ENCODE measurements at places on chromosomes 2 and 18.
A peak's percentile ranks its signal among the peaks of the same experiment; 100 is the strongest.

DNA sequence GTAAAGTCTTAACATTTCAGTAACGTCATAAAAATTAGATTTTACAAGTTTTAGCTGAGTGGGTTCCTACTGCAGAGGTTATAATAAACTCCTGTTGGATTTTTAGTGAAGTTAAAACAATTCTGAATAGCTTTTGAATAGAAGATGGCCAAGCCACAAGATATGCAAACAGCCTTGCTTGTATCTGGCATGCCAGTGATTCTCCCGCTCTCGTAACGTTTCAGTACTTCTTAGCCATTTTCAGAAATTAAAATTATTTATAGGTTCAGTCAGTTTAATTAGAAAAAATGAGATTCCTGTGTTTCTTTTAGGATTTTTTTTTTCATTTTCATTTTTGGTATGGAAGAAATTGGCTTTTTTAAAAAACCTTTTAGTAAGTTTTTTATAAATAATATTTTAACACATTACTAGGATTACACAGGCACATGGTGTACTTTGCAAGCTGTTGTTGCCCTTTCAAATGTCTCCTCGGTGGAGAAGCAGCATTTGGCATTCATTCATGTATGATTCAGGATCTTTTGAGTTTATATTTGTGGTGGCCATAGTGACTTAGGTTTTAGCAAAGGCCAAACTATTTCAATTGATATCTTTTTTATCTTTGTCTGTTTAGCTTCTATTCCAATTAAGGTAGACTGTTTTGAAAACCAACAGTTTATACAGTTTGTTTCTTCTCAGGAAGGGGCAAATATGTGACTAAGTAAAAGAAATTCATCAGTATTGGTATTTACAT lies 30.6 kb upstream of the RND3 start:
- DNase-seq: no peak

DNA sequence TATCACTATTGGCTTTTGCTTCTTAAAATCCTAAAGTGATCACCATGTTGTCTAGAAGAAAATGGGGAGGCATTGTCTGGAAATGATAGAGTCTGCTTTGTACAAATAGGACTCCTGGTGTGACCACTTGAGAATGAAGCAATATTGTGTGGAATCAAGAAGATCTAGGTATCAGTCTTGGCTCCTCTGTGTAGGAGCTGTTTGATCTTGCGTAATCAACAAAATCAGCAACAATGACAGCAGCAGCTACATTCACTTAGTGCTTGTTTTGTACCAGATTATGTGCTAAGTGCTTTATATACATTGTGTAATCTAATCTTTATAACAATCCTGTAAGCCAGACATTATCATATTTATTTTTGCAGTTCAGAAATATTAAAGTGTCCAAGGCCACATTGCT lies 17.8 kb downstream of the NCOA1 start:
- no peak for DNase-seq

DNA sequence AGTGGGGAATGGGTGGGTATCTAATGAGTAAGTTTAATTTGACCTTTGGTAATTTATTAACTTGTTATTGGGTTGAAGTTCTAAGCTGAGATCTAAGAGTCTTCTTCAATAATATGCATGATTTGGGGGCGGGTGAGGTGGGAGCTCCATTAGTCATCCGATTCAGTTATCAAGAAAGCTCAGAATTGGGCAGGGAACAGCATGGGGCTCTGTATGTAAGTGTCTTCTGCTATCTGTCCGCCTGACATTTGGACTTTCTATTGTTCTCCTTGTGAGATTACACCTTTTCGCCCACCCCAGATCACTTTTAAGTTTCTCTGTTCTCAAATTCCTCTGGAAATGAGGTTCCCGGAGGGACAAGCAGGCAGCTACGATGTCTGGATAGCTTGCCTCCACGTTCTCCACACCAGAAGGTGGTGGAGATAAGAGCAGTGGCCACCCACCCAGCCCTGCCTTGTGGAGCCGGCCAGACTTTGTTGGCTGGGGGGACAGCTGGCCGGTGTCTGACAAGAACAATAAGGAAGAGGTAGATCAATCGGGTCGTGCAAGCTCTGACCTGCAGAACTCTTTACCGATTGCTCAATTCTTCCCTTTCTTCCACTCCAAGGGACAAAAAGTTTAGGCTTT lies 75.5 kb upstream of the GATA6 start:
- DNase-seq: no peak

GRCh38 chr2:19649142-19649541 lies 252.6 kb downstream of the TTC32 start:
- DNase-seq: no peak

DNA sequence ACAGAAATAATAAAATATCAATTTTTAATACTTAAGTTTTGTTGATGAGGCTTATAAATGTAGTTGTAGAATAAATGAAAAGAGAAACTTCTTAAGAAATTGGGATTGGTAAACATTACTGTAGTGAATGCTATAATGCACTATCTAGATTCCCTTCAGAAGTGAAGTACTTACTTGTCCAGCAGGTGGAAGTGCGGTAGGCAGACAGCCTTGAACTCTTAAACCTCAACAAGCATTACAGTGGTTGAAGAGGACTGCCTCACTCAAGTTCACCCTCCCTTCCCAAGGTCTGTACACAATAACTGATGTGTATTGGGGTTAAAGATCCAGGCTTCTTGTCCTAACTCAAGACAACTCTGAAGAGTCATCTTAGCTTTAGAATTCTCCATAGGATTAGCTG lies 931.0 kb upstream of the LRRTM1 start:
- no peak for DNase-seq

DNA sequence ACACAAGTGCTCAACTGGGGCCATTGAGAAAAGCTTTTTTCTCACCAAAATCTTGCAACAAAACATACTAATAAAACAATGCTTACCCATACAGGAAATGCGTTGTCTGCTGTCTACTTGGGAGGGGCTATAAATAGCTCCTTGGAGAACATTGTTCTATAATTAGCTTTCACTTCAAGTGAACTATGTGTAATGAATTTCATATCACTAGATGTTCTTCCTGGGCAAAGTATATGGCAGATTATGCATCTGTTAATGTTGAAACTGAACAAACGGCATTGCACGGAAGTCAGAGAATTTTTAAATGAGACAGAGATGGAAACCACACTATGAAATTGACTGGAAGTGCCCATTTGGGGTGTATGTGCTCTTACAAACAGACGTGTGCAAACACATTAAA lies 6.4 kb upstream of the NPAS2 start:
- no peak for DNase-seq

DNA sequence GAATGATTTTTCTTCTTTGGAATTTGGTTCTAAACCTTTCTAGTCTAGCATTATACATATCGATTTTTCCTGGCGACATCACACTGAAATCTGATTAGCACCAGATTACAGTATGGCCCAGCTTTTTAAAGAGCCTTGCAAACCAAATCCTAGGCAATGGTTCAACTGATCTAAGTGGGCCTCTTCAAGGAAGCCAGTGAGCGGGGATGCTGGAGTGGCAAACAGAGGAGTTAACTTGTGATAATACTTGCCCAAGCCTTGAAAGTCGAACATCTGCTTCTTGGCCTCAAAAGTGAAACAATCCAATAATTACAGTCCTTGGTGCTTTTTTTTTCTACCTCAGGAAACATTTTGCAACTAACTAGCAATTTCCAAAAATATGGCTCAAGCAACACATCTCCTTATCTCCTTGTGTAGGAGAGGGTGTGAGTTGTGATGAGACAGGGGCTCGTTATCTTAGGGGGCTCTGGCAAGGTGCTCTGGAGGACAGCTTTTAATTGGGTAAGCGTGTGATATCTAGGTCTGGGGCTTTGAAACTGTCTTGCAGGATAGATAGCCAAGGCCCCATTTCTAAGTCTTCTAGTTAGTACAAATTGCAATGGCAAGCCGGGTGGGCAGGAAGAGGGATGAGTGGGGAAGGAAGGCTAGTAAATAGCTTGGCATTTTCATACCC lies 240.2 kb upstream of the CCDC68 start:
- DNase-seq: no peak

- no peak for DNase-seq
Observed at GRCh38 chr2:239381709-239382134, 19.1 kb downstream of the HDAC4 start.

- DNase-seq: no peak
Observed at GRCh38 chr2:132593171-132593570, 76.8 kb downstream of the LYPD1 start.

DNA sequence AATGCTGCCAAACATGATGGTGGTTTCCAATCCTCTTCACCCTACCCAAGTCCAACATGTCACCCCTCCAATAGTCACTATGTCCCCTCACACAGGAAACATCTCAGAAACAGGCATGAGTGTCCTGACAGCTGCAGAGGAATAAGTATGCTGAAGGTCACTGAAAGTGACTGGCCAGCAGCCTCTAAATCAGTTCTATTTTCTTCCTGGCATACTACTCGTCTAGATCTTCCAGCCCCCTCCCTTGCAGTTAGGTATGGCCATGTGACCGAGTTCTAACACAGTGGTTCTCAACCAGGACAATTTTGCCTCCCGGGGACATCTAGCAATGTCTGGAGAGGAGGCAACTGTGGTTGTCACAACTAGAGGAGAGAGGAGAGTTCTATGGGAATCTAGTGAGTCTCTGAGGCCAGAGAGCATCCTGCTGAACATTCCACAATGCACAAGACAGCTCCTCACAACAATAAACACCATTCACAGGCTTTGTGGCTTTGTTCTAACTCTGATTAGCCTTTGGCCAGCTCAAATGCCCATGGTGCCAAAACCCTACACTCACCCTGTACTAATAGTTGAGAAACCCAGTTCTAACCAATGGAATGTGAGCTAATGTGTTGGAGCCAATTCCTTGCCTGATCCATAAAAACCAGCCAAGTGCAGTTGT lies 12.6 kb upstream of the ID2 start:
- no peak for DNase-seq

DNA sequence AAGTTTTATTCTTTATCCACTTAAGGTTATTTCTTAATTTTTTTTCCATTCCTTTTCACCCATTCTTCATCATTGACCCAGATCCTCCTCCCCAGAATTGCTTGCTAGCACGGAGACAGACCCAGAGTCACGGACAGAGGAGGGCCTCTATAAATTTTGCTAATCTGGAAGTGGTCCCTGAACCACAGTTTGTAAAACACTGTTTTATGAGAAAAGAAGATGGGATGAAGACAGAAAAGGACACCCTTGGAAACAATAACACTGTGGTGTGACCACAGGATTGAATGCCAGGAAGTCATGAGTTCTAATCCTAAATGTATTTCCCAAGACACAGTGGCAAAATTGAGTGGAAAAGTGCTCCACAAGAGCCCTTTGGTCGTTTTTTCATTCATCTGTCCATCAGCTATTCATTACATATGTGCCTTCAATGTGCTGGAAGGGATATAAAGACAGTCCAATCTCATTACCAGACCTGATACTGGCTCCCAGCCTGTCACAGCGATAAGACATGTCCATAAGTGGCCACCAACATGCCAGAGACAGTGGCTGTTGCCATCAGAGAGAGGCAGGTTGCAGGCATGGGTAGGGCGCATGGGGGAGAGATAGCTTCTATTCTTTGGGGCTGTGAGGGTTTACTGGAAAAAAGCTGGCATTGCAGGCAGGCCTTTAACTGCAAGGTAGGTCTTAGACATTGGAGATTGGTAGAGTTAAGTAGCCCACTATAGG lies 175.2 kb upstream of the ALPP start:
- no peak for DNase-seq

DNA sequence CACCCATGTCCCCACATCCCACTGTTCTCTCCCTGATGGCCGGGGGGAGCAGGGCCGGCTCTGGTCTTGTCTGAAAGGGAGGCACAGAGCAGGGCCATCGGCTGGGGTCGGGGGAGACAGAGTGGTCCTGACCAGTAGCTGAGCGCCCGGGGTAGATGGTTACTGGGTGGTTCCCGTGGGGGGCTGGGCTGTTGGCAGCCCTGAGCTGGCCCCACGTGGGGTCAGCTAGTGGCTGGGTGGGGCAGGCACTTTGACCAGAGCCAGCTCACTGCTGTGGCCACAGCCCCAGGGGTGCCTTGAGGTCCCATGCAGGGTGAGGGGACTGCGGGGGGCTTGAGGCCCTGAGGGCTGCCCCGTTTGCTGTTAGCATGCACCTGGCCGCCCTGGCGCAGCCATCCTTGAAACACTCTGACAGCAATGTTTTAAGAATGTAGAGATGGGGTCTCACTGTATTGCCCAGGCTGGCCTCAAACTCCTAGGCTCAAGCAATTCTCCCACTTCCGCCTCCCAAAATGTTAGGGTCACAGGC lies 12.3 kb upstream of the NEU4 start:
- no peak for DNase-seq

- DNase-seq: no peak
Observed at GRCh38 chr18:6543330-6543908, 128.7 kb upstream of the L3MBTL4 start.

DNA sequence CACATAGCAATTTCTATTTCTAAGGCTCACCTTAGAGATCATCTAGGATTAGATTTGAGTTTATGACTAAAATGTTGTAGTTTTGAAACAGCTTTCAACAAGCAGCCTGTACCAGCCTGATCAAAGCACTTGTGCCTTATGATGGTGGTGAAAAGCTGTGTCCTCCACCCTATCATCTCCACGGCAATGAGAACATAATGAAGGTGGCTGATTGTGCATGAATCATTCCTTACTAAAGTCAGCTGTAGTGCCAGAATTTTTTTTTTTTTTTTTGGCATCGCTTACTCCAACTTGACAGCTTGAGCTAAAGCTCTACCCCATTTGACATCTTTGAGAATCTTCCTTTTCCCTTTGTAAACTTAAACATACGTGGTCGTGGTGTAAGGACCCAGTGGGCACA lies 86.0 kb downstream of the DCC start:
- DNase-seq: no peak

GRCh38 chr2:135512099-135512498 lies 18.9 kb downstream of the ZRANB3 start:
- no peak for DNase-seq

GRCh38 chr2:150480241-150480640 lies 7.2 kb downstream of the RND3 start:
- no peak for DNase-seq

GRCh38 chr2:232315049-232315922 lies 63.3 kb upstream of the ALPP start:
- DNase-seq: peak; percentile 78

DNA sequence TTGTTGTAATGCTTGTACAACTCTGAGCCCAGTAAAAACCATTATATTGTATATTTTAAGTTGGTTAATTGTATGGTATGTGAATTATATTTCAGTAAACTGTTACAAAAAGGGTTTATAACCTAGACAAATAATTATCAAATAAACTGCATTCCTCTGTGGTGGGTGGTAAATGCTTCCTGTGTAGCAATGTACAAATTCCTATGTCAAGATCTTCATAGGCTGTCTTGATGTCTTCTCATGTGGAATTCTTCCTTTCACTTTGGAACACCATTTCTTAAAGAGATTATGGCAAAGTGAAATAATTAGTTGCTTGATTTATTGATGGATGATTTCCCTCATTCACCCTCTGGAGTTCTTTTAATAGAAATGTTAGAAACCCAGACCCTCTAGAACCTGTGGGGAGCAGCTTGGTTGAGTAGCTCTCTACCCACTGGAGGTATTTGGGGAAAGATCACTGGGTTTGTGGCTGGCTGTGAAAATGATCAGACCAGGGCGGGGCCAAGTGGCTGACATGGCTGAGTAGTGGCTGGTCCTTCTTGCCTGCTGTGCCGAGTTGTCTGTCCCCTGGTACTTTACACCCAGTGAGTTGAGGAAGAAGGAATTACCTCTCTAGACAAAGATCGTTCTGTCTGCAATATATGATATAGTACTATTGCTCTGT lies 22.4 kb upstream of the MGAT5 start:
- DNase-seq: no peak
